ENCODE measurements at places on chromosomes 6 and 20.

GRCh38 chr6:2007165-2007564 lies 238.2 kb downstream of the GMDS start:
- no peak for DNase-seq

GRCh38 chr6:105196076-105196475 lies 16.3 kb upstream of the POPDC3 start:
- DNase-seq: no peak

DNA sequence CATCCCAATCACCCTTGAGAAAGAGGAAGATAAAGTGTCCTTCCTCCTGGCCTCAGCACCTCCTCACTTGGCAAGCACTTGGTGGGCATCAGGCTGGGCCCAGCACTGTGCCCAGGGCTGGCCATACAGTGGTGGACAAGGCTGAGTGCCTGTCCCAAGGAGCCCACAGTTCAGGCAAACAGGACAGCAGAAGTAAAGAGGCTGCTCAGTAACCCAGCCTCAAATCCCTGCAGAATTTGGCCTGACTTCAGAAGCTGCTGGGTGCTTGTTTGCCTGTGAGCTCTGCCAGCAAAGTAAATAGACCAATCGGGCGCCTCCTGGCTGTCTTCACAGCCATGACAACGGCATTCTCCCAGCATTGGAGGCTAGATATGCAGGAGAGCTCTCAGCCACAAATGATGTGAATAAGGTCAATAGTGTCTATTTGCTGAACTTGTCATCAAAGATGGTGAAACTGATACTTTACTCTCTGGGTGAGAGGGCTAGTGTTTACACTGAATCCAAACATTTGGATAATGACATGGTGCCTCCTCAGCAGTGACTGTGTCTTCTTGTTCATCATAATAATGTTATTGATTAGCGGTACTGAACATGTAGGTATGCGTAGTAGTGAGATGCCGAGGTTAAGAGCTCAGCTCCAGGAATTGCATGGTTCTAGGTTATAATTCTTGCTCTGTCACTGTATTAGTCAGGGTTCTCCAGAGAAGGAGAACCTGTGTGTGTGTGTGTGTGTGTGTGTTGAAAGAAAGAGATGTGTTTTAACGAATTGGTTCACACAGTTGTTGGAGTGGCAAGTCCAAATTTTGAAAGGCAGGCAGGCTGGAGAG lies 36.9 kb upstream of the FANCE start:
- peak; percentile 56 for DNase-seq

DNA sequence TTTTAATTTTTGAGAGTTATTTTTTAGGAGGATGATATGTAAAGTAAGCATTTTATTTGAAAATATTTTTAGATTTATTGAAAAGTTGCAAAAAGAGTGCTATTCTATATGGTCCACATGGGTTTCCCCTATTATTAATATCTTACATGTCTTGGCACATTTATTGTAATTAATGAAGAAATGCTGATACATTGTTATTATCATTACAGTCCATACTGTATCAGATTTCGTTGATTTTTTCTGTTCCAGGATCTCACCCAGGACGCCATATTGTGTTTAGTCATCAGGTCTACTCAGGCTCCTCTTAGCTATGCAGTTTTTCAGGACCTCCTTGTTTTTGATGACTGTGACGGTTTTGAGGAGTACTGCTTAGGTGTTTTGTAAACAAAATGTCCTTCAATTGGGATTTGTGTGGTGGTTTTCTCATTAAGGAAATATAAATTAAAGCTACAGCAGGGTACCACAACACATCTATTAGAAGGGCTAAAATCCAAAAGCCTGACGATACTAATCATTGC lies 281.0 kb downstream of the SAMD5 start:
- no peak for DNase-seq

DNA sequence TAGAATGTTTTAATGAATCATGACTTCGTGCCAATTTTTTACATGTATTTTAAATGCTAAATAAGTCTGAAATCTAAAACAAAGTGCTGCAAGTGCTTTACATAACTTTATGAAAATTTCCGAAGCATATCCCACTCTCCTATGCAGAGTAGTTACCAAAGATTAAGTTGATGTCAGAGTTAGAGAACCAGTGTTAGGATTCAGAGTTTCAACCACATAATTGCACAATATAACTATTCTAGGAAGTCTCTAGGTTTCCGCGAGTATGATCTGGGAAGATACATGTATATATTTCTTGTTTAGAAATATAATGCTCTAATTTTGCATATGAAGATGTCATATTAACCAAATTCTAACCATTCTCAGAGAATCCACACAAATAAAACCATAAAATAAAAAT lies 74.8 kb downstream of the ASCC3 start:
- no peak for DNase-seq

GRCh38 chr20:11214256-11214840 lies 540.5 kb upstream of the JAG1 start:
- no peak for DNase-seq

DNA sequence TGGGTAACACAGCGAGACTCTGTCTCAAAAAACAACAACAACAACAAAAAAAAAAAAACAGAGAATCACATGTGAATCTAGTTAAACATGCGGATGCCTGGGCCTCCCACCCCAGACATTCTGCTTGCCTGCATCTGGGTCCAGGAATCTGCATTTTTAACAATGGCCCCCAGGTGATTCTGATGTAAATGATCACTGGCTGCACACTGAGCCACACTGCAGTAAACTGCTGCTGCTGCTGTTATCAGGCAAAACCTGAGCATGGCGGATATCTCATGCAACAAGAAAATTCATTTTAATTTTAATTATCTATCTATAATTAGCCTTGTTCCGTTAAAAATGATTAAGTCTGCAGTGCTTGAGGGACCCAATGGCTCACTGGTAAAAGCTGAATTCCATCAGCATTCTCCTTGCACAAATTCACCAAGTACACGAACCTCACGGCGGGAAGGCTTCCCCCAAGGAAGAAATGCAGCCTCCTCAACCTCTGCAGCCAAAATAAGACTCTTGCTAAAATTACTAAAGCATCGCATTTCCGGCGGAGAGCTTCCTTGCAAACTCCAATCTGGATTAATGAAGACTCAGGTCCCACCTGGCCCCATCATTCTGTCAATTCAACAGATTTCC lies 81.6 kb upstream of the SNX9 start:
- no peak for DNase-seq

- DNase-seq: no peak
Observed at GRCh38 chr6:155103816-155104366, 108.8 kb downstream of the TIAM2 start.

GRCh38 chr20:50141811-50142561 lies 11.5 kb downstream of the PEDS1 start:
- DNase-seq: no peak

GRCh38 chr6:133761706-133762105 lies 127.2 kb upstream of the TCF21 start:
- DNase-seq: no peak

GRCh38 chr6:154852687-154853086 lies 119.5 kb downstream of the SCAF8 start:
- no peak for DNase-seq

GRCh38 chr6:13615792-13616120 lies 621 bp downstream of the NOL7 start:
- no peak for DNase-seq

GRCh38 chr6:1756472-1757129 lies 146.9 kb downstream of the FOXC1 start:
- DNase-seq: no peak

GRCh38 chr6:150606647-150607328 lies 7.1 kb downstream of the PLEKHG1 start:
- DNase-seq: no peak

DNA sequence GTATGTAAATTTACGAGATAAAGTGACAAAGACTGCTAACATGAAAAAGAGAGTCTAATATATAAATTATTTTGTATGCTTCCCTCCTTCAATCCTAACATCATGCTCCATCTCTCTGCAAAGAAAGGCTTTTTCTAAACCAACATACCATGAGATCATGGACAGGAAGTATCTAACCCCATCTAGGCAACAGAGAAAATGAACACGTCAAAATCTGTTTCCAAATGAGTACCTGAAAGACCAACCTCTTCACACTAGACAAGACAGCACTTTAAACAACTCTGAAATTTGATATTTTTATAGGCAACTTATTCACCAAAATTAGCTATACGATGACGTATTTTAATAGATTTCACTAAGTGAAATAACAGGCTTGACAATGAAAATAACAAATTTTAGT lies 54.6 kb downstream of the MAN1A1 start:
- no peak for DNase-seq

DNA sequence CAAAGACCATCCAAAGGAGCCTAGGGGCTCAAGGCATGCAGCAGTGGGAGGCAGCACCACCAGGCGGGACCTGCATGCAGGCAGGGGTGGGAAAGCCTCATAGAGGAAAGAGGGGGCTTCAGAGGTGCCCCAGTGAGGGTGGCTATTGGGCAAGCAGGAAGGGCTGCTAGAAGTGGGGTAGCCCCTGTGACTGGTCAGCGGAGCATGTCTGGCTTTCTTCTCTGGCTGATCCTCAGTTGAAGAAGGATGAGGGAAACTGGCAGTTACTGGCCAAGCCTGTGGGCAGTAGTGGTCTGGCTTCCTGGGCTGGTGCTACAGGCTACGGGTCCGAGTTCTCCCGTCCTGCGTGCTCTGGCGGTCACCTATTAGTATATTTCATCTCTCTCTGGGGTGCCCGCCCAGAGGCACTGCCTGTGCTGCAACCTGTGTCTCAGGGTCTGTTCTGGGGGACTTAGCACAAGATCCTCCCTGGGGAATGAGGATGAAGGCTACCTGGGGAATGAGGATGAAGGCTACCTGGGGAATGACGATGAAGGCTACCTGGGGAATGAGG lies 35.9 kb upstream of the CST7 start:
- DNase-seq: no peak

- DNase-seq: peak; percentile 83
Observed at GRCh38 chr20:44552950-44553908, 29.1 kb upstream of the PKIG start.

GRCh38 chr20:1841554-1842140 lies 53.6 kb upstream of the SIRPA start:
- no peak for DNase-seq

DNA sequence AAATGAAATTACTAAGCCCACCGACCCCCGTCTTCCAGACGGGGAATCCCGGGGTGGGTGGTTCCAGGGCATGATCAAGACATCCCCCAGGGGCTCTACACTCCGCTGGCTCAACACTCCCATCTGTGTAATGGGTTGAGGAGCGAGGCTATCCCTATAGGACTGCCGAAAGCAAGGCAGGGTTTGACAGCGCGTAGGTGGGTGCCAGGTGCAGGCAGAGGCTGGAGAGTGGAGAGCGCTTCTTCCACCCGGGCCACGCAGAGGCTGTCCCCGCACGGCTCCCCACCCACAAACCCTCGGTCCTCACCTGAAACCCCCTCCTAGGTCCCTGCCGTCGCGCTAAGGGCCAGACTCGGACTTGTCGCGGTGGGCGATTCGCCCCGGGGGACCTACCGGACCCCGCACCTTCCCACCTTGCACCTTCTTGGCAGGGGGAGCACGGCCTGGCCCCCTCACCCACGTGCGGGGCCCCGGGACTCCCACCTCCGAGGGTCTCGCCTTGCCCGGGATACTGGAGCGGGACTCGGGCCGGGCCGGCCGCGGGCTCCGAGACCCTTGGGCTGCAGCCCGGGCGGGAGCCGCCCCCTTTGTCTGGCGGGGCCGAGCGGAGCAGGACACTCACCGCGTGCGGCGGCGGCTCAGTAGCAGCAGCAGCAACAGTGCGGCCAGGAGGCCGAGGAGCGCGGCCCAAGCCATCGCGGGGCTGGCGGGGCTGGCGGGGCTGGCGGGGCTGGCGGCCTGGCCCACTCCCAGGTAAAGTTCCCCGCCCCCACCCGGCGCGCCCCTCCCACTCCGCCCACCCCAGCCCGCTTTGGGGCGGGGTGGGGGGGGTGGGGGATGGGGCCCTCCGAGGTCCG lies at the start of gene PTGIS:
Gene PTGIS (minus strand): TSS at position 717 of the 857 bp plus-strand sequence. CDS start 21 bp downstream, at position 696.
- DNase-seq: no peak

- no peak for DNase-seq
Observed at GRCh38 chr6:71979911-71980310, 93.6 kb downstream of the RIMS1 start.

GRCh38 chr6:113636357-113636824 lies 220.8 kb upstream of the MARCKS start:
- no peak for DNase-seq

DNA sequence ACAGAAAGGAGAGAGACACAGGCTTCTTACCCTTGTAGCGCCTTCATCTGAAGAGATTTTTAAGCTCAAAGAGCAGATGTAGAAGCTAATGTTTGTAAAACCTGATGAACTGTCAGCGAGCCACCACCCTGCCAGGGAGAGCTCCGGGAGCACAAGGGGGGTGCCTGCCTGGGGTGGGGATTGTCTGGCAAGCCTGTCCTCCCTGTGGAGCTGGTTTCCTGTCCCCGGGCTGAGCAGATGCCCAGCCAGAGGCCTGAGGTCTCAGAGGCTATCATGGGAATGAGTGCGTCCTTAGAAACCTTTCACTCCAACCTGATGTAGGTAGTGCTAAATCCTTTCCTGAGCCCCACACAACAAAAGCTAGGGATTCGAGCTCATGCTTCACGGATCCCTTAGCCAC lies 41.9 kb upstream of the NR2E1 start:
- no peak for DNase-seq

DNA sequence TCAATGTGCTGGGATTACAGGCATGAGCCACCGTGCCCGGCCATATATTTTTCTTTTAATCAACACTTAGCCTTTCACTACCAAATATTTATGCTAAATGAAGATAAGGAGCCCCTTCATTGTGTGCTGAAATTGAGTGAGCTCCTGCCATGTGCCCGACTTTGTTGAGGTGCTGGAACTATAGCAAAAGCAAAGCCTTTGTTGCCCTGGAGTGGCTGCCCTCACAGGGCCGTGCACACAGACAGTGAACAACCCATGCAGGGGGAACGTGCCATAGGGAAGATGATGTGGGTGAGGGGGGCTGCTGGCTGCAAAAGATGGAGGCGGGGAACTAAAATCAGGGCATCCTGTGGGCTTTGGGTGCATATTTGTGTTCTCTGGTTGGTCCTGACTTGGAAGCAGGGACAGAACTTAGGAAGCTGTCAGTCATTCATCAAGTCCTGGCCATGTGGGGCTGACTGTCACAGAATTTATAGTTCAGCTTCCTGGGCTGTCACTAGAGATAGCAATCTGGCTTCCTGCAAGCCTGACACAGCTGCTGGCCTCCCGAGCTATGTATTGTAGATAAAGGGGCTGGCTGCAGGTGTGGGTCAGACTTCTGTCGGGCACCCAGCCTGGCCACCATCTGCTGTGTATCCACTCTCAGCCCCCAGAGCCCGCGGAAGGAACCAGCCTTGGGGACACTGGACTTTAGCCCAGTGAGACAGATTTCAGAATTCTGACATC lies 56.8 kb upstream of the MPC1 start:
- no peak for DNase-seq

GRCh38 chr20:41989039-41989679 lies 371.0 kb upstream of the CHD6 start:
- no peak for DNase-seq

DNA sequence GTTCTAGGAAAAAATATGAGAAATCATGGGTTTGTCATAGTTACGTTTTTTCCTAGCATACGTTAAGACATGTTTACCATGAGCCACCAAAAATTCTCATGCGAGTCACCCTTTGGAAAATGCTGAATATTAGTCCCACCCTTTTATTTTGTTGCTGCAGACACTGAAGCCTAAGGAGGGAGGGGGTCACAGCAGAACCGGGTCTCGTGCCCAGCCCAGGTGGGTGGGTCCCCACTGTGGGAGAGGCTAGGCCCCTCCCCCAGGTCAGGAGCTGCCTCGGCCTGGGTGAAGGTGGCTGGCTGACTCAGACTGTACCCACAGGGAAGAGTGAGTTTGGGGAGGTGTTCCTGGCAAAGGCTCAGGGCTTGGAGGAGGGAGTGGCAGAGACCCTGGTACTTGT lies 26.2 kb upstream of the SRF start:
- DNase-seq: no peak
